GM23338 (cell line): ENCODE measurements at places on chromosomes 13 and 19.

DNA sequence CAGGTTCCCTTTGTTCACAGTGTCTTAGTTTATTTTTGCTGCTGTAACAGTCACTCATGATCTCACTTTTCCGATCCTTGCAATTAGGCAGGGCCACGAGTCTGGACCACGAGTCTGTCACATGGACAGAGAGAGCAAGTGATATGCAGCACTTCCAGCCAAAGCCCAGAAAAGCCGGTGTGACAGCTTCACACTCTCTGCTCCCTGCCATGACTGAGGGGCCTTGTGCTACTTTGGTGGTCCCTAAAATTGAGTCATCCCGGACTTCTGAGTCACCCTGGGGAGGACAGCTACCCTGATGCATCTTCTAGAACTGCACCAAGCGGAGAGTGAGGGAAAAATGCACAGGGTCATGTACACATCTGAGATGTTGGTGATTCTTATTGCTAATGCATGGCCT is 179.6 kb downstream of the EFNB2 start:
- peaks cover 4% of the 10 kb centered on the region for H3K4me1 ChIP-seq
- H3K4me3 ChIP-seq: no peak overlapping the region
- no peak for DNase-seq
- H3K27me3 ChIP-seq: no peaks in the 10 kb centered on the region

DNA sequence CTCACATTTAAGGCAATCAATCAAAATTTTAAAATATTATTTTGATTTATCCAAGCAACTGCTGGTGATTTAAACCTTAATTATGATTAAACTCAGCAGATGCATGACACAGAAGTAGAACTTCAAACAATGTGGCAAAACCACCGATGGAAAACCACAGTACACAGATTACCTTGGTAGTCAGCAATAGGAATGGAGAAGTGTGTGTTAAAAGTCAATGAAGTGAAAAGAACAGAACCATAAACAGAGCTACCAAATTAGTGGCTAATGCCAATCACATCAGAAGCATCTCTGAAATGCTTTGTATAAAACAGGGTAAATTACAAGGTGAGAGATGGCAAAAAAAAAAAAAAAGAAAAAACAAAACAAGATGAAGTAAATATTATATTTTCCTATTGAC is 31.2 kb downstream of the KATNAL1 start:
- no peak for DNase-seq
- H3K4me1 ChIP-seq: 0 out of 2 replicates have a peak, but pooled peaks cover 4% of the 10 kb centered on the region
- no peaks in the 10 kb centered on the region for H3K36me3 ChIP-seq
- H3K27me3 ChIP-seq: no peaks in the 10 kb centered on the region
- no peak overlapping the region for H3K4me3 ChIP-seq

GRCh38 chr19:17942181-17942580 is 9.4 kb downstream of the CCDC124 start:
- H3K36me3 ChIP-seq: no peaks in the 10 kb centered on the region
- DNase-seq: peak; percentile 59
- no peaks in the 10 kb centered on the region for H3K27me3 ChIP-seq

DNA sequence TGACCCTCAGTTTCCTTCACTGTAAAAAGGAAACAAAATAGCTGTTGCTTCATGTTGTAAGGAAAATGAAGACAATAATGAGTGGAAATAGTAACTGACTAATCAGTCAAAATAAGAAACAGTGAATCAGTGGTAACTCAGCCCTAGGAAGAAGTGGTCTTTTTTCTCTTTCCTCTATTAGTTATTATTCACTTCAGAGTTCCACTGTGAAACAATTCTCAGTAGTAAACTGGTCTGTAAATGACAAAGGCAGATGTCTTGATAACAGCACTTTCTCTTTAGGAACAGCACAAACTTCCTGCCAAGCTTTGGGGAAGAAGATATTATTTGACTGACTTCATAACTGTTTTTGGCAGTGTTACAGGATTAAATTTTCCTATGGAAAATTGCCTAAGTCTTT is 600.5 kb upstream of the KLHL1 start:
- no peaks in the 10 kb centered on the region for H3K4me1 ChIP-seq
- H3K36me3 ChIP-seq: no peaks in the 10 kb centered on the region
- no peaks in the 10 kb centered on the region for H3K27me3 ChIP-seq
- no peak overlapping the region for H3K27ac ChIP-seq

DNA sequence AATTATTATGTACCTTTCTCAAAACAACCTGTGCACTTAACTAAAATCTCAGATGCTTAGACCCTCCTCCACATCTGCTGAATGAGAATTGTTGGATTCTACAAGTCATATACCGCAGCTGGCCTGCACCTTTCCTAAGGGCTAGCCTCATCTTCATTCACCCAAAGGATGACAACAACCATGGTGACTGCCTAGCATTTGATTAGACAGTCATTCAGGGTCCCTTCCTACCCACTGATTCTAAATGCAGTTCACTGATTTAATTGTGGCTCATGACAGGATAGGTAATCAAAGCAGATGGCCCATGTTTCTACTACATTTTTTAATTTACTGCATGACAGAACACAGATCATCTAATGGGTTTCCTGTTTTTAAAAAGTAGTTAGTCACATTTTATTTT is 551.9 kb upstream of the SLC10A2 start:
- no peak overlapping the region for H3K27ac ChIP-seq
- peaks cover 7% of the 10 kb centered on the region for H3K4me1 ChIP-seq
- H3K4me3 ChIP-seq: no peak overlapping the region

DNA sequence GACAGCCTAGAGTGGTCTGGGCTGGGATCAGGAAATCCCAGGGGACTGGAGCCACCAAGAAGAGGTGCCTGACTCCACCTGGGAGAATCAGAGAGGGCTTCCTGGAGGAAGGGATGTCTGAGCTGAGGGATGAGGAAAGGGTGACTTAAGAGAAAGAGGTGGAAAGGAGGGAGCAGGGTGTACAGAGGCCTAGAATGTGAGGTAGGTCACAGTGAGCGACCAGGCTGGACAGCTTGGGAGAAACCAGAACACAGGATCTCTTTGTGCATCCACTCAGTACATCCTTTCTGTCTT is 1.0 kb downstream of the TBCB start:
- H3K4me3 ChIP-seq: peak overlapping the region; percentile 98
- peaks cover 13% of the 10 kb centered on the region; the same call in 1 of the 2 replicates for H3K4me1 ChIP-seq
- no peaks in the 10 kb centered on the region for H3K27me3 ChIP-seq
- DNase-seq: no peak
- no peaks in the 10 kb centered on the region; the same call in 1 of the 2 replicates for H3K36me3 ChIP-seq

DNA sequence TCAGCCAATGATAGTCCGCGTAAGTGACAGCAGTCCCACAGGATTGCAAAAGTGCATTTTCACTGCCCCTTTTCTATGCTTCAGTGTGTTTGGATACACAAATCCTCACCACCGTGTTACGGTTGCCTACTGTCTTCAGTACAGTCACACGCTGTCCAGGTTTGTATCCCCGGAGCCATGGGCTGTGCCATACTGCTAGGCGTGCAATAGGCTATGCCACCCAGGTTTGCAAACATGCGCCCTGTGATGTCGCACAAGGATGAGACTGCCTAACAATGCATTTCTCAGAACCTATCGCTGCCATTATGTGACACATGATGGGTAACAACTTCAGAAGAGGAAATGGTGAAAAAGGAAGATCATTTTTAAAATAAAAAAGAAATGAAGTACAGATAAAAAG is 16.8 kb upstream of the ADPRHL1 start:
- peak overlapping the region; percentile 78 for H3K27ac ChIP-seq
- H3K36me3 ChIP-seq: peaks cover 29% of the 10 kb centered on the region
- no peak for DNase-seq
- no peak overlapping the region for H3K4me3 ChIP-seq

DNA sequence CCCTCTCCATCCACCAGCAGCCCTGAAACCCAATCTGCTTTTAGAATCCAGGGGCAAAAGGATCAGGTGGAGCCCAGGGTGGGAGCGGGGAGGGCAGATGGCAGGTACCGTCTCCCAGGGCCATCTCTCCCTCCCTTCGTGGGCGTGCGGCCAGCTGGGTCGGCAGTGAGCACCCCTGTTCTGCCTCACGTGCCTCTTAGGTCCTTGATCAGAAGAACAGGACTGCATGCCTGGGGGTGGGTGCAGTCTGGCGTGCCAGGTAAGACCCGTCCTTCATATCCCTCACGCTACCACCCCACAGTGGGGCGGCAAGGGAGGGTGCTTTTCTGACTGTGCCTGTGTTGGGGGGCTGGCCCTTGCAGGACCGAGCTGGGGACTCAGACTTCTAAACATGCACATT is 2.0 kb downstream of the SLC8A2 start:
- peaks cover 29% of the 10 kb centered on the region; the same call in 1 of the 2 replicates for H3K4me1 ChIP-seq
- H3K27ac ChIP-seq: no peak overlapping the region
- no peak overlapping the region for H3K4me3 ChIP-seq

DNA sequence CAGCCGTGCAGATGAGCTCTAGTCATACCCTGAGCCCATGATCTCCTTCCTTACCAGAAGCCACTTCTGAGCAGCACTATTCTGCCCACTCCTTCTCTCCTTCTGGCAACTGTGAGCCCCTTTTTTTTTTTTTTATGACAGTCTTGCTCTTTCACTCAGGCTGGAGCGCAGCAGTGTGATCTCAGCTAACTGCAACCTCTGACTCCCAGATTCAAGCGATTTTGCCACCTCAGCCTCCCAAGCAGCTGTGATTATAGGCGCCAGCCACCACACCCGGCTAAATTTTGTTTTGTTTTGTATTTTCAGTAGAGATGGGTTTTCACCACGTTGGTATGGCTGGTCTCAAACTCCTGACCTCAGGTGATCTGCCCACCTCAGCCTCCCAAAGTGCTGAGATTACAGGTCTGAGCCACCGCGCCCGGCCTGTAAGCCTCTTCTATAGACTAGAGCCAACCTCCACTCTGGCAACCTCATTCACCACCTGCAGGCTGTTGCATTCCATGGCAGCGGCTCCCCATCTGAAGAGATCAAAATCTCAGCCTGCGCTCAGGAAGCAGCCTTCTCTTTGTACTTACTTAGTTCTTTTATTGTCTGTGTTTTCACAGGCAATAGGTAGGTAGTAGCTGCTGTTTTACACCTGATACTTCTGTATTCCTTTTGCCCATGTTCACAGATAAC is 34.8 kb upstream of the NDFIP2 start:
- H3K27ac ChIP-seq: no peak overlapping the region
- no peaks in the 10 kb centered on the region for H3K27me3 ChIP-seq
- H3K36me3 ChIP-seq: no peaks in the 10 kb centered on the region
- DNase-seq: peak; percentile 74
- H3K4me3 ChIP-seq: no peak overlapping the region

- H3K4me1 ChIP-seq: no peaks in the 10 kb centered on the region
- H3K36me3 ChIP-seq: no peaks in the 10 kb centered on the region
- H3K27ac ChIP-seq: no peak overlapping the region
- no peak for DNase-seq
- H3K4me3 ChIP-seq: no peak overlapping the region
Observed at GRCh38 chr19:48085076-48085475, 25.5 kb downstream of the PLA2G4C start.

- H3K36me3 ChIP-seq: no peaks in the 10 kb centered on the region
- no peak overlapping the region for H3K4me3 ChIP-seq
- H3K4me1 ChIP-seq: no peaks in the 10 kb centered on the region
- no peak for DNase-seq
Observed at GRCh38 chr13:26500618-26501320, 56.7 kb upstream of the WASF3 start.

- H3K4me3 ChIP-seq: peak overlapping the region; percentile 71
- no peaks in the 10 kb centered on the region for H3K36me3 ChIP-seq
- peaks cover 10% of the 10 kb centered on the region; the same call in 1 of the 2 replicates for H3K27me3 ChIP-seq
- peaks cover 13% of the 10 kb centered on the region for H3K4me1 ChIP-seq
- DNase-seq: peak; percentile 47
- H3K27ac ChIP-seq: no peak overlapping the region
Observed at GRCh38 chr19:343941-344624, 513 bp downstream of the MIER2 start.

DNA sequence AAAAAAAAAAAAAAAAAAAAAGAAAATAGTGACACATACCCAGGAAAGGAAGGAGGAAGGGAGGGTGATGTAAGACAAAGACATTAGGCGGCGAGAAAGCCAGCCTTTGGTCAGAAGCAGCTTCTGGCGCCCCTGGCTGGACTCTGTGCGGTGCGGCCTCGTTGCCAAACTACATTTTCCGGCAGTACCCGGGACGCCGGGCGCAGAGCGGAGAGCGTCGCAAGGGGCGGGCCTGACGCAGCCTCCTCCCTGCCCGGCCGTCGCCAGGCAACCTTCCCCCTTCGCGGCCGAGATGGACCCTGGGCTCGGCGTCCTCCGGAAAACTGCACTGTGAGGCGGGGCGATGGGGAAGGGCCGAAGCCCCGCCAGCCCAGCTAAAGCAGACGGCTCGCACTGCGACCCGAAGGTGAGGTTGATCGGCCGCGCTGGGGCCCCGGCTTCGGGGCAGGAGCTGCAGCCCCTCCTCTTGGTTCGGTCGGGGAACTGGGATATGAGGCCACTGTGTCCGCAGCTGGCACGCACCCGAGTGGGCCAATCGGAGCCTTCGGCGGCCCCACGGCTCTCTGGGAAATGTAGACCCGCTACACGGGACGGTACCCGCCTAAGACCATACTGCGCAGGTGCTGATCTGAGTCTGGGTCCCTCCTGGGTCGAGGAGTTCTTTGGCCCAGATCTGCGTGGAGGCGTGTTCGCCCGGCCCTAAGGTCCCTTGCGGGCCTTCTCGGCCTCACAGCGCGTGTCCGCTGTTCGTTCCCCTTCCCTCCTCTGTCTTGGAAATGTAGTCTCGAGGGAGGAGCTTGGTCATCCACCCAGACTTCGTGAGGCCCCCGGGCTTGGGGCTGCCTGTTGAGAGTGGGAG is 2.3 kb upstream of the MZF1 start:
- no peaks in the 10 kb centered on the region for H3K36me3 ChIP-seq
- H3K4me1 ChIP-seq: peaks cover 12% of the 10 kb centered on the region
- H3K27ac ChIP-seq: peak overlapping the region; percentile 76
- DNase-seq: peak; percentile 97
- no peaks in the 10 kb centered on the region for H3K27me3 ChIP-seq

DNA sequence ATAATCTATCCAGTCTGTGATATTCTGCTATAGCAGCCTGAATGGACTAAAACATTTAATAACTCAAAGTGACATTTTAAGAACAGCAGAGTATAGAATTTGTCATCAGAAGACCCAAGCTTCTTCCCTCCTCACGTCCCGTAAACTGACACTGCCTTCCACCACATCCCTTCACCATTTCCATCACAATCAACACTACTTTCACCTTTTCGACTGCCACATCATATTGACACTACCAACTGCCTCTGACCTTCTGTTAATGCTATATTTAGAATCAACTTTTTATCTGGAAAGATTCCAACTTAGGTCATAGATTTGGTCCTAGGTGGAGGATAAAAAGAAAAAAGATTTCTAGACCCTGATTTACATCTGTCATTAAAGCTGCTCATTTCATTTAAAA is 39.6 kb downstream of the STOML3 start:
- DNase-seq: no peak
- no peak overlapping the region for H3K4me3 ChIP-seq
- H3K4me1 ChIP-seq: no peaks in the 10 kb centered on the region
- no peak overlapping the region for H3K27ac ChIP-seq
- H3K27me3 ChIP-seq: no peaks in the 10 kb centered on the region
- H3K36me3 ChIP-seq: no peaks in the 10 kb centered on the region
